ENCODE measurements at places on chromosomes 3 and 15.
A peak's percentile ranks its signal among the peaks of the same experiment; 100 is the strongest.

DNA sequence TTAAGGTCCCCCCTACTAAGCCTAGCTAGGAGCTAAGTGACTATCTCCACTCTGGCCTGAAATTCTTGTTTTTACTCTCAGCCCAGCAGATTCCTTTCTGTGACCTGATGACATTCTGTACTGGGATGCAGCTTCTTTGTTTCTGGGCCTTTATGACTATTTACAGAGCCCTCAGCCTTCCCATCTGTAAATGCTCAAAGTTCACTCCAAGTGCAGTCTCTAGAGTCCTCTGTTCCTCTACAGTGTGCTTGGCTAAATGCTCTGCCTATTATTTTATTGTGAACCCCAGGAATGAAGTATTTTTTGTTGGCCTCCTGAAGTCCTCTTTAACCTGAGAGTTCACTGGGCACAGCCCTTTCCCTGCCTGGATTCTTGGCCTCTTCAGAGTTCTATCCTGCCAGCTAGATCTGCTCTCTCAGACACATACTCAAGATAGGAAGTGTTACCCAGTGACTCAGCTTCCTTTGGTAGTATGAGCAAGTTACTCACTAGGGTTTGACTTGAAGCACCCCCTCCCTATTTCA is 278.1 kb upstream of the P2RY1 start:
- no peak for DNase-seq

- no peak for DNase-seq
Measured at GRCh38 chr3:192844836-192845525, 72.7 kb downstream of the MB21D2 start.

DNA sequence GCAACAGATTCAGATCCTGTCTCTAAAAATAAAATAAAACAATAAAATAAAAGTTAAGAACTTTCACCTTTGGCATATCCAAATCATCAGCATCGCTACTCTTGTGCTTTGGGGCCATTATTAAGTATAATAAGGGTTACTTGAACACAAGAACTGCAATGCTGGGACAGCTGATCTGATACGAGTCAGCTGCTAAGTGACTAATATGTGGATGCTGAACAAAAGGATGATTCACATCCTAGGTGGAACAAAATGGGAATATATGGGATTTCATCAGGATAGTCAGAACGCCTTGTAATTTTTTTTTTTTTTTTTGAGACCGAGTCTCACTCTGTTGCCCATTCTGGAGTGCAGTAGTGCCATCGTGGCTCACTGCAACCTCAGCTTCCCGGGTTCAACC is 29.7 kb downstream of the BUB1B start:
- peak; percentile 17 for DNase-seq

DNA sequence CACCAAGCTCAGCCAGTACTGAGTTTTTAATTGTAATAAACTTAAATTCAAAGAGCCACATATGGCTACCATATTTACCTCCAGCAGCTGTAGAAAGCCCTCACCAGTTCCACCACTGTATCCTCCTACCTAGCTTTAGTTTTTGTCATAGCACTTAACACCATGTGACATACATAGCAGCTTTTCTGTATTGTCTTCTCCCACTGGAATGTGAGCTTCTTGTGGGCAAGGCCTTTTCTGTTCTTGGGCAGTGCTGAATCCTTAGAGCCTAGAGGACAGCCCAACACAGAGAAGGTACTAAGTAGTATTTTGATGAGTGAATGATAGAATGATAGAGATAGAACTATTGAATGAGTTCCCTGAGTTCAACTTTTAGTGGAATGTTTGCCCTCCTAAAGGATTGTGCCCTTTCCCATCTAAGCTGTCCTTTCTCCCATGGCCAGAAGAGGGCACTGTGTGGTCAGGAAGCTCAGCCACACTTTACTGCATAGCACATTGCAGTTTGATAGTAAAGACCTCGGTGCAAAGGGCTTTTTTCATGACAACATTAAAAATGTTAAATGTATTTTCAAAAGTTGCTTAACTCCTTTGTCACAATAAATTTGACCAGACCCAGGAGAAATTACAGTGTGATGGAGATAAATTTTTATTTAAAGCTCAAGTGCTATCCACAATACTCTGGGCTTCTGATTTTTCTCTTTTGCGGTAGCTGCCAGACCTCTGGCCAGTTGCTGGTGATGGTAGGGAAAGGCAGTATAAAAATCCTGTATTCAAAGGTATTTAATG is 115.8 kb downstream of the GHSR start:
- no peak for DNase-seq

DNA sequence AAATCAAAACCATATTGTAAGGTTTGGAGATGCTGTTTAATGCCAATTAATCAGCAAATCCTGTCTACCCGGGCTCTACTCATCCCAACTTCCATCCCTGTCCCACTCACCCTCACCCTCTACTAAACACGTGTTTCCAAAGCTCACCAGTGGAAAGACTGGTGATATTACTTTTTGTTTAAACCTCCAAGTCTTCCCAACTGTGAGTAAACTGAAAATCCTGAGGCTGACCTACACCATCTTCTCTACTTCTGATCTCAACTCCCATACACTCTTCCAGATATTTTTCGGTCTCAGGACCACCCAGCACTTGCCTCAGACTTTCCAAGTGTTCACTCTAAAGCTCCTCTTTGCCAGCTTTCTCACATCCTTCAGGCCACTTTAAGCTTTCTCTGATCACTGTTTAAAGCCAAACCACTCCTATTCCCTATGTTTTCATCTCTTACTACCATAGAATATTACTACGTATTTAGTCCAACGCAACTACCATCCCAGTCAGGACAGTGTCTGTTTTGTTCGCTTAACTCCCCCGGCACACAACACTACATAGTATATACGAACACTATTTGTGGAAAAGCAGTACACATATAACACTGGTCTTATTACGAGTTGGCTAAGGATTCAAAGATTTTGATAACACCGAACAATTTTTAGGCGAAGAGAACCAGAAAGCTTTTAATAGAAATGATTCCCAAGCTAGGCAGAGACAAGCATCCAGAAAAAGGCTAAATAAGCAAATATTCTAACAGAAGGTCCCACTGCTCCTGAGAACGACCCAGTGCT is 684 bp downstream of the RPL4 start:
- DNase-seq: no peak

- DNase-seq: no peak
Measured at GRCh38 chr15:57861034-57861638, 154.6 kb downstream of the POLR2M start.

- DNase-seq: no peak
Measured at GRCh38 chr3:18656866-18657265, 231.7 kb upstream of the SATB1 start.

DNA sequence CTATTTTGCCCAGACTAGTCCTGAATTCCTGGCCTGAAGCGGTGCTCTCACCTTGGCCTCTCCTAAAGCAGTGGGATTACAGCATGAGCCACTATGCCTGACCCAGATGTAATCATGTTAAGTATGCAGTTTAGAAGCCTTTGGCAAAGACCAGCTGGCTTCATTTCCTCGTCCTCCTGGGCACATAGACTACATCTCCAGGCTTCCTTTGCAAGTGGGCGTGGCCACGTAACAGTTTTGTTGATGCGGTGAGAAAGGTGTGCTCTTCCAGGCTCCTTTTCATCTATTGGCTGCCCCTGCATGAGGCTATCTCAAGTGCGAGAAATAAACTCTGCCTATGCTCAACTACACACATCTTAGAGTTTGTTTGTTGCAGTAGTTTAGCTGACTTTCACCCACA is 13.0 kb downstream of the SV2B start:
- DNase-seq: no peak

GRCh38 chr3:30011237-30011803 is 595.1 kb upstream of the TGFBR2 start:
- no peak for DNase-seq

DNA sequence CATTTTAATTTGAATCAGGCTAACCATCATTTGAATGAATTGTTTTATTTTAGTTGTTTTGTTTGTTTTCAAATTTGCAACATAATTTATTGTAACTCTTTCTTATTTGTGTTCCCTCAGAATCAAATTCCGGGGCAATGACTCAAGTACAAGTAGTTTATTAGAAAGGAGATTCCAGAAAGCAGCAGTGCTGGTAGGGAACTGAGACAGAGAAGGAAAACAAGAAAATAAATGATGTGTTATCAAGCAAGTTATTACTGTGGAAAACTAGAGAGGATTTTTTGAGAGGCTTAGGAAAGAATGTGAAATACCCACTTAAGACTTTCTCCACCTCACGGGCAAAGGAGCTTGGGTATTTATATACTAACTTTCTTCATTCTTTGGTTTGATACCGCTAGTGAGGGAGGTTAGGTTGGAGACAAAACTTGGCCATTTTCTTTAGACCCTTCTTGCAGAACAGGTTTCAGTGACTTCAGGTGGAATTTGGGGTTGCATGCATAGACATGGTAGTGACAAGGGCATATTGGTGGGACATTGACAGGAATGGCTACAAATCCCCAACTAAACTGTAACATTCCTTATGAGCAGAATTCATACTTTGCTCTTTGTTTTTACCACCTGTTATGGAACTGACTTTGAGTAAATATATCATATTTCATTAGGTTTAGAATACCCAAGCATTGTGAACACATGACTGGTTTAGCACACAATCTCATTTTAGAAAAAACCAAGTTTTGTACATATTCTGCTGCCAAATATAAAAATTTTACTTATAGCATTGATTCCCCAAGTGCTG is 254.3 kb downstream of the ZBBX start:
- no peak for DNase-seq

DNA sequence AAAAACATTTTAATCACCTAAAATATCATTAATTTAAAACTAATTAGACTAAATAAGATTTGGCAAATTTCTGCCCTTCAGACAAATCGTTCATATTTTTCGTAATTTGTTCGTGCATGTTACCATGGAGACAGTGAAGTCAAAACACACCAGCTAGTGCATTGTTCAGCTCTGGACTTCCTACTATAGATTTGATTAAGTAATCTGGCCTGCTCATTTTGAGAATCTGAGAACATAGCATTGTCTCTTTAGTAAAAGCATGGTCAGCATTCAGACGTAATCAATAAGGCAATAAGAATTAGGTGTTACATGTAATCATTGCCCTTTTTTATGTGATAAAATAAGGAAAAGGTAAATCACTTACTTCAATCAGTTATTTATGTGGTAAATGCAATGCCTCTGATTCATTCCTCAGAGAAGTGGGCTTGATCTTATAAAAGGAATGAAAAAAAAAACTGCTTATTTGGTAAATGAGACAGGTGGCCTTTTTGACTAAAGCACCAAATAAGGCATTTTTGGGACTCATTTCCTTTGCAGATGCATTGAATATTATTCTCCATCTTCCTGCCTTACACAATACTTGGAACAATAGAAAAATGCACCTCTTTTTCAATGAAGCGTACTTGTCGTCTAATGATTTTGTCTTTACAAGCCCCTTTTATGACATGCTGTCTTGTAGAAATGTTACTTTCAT is 84.5 kb upstream of the FNDC3B start:
- DNase-seq: no peak

Measured in BJ (cell line).